ENCODE measurements at places on chromosomes 13 and 19.

DNA sequence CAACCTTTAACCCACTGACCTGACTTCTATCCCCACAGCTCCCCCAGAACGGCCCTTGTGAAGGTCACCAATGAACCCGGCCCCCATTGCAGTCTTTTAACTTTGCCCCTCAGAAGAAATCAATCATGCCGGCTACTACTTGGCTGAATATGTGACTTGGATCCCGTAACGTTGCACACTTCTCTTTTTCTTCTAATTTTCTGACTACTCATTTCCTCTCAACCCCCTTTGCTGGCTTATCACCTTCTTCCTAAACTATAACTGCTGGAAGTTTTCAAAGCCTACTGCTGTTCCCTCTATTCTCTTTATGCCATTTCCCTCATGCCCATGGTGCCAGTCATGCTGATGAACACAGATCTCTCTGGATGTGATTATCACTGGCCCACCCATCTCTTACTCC, 367.6 kb downstream of the DNAJC15 start:
- DNase-seq: no peak

DNA sequence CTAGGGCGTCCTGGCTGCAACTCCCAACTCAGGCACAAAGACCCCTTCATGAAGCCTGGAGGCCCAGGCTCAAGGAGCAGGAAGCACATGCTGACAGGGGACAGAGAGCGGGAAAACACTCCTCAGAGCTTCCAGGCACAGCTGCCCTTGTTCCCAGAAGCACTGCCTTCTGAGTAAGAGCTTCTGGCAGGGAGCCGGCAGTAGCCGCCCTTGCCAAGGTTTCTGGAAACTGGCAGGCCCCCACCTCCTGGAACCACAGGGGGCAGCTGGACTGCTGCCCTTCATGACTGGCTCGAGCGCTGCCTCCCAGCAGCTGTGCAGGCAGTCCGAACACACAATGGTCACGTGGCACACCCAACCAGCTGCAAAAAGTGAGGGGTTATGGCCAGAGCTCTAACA, 33.6 kb upstream of the EPHX3 start:
- peak; percentile 91 for DNase-seq

DNA sequence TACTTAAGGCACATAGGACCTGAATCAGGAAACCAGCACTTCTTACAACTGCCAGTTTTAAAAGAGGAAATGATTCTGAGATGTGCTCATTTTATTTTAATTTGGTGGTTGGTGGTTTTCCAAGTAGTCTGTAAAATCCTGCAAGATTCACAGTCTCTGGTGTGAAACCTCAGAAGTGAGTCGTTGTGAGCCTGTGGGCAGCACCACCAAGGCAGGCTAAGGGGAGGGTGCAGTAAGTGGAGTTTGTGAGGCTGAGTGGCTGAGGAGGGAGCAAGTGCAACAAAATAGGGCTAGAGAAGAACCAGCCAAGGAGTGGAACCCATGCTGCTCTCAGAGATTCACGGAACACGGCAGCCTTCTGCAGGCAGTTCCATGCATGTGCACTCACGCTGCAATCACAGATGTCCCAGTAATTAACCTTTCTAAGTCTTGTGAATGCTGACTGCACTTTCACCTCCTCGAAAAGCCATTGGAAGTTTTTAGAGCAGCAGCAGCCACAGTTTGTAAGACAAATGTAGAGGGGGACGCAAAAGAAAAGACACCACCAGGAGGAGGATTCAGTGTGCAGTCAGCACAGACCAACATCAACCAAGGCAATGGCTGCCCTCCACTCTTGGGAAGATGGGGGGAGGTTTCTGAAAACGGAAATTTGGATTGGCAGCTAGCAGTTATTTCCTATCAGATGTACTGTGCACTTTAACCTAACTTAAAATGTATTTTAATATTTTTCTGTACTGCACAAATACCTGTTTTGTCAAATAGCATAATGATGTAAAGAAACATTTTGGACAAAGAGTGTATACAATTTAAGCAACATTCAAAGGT, 44.9 kb downstream of the ESD start:
- no peak for DNase-seq

DNA sequence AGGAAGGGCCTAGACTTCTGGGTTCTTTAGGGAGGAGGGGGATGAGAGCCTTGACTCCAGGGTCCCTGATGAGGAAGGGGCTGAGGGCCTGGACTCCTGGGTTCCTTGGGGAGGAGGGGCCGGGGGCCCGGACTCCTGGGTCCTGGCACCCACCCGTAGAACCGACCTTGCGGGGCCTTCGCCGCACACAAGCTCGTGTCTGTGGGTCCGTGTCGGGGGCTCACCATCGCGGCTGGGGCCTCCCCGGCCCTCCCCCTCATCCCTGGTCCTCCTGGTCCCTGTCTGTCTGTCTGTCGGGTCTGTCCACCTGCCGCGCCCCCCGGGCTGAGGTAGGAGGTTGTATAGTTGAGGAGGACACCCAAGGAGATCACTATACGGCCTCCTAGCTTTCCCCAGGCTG, 662 bp upstream of the SPACA6 start:
- no peak for DNase-seq

DNA sequence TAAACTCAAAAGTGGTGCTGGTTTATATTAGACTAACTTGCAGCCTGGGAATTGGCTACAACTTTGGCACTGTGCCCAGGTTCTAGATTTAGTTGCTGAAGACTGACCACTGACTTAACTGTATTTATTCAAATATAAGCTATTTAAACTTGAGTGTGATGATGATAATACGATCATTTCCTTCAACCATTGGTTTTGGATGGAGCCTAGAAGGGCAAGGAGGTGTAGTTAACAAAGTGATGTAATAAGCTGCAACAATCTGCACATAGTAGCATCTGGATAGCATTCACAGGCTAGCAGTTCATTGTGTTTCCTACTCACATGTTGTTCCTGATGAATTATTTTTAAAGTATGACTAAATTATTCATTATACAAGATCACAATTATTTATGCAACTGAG, 55.2 kb upstream of the DACH1 start:
- DNase-seq: peak; percentile 15

DNA sequence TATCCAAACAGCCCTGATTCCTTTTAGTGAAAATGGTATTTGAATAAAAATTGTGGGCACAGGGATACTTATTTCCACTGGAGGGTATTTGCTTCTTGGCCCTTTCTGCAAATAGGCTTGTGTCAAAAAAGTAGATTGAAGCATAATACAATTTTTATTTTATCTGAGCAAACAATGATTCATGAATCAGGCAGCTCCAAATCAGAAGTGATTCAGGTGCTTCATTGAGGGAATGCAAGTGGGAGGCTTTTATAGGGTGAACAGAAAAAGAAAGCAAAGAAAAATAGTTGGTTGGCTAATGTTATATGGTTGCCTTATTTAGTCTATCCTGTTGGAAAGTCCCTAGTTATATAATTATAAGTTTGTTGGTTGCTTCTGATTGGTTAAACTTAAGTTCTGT, 117.9 kb downstream of the ITGBL1 start:
- no peak for DNase-seq

- DNase-seq: no peak
Measured at GRCh38 chr19:38316477-38317067, 825 bp upstream of the YIF1B start.

DNA sequence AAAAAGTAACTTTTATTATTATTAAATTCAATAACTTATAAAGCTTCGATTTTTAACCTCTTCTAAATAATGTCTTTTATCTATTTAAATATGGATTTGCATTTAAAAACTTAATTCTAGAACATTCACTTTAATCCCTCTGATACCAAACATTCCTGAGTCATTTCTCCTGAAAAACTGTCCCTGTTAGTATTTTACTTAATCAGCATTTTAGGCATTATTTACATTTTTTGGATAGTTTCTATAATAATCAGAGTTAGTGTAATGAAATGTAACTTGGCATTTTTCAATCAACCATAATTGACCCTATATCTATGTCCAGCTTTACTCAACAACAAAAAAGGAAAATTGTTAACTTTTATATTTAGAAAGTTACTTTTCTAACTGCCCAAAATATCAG, 428.1 kb downstream of the PCDH17 start:
- DNase-seq: no peak

DNA sequence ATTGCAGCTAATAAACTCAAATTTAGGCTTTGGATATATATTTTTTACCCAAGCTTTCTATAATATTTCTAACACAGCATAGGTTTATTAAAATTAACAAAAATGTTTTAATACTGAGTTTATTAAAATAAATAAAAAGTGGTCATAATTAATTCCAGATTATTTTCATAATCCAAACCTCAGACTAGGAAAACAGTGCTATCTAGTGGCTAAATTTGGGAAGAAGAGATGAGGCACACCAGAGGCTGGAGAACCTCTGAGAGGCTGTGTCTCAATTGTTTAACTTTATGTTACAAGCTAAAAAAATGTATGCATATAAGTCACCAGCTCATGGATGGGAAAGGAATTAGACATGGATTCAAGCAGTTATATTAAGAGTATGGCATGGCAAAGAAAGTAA, 392.5 kb downstream of the DIAPH3 start:
- peak; percentile 42 for DNase-seq

- DNase-seq: no peak
Measured at GRCh38 chr19:32368787-32369186, 23.4 kb downstream of the ZNF507 start.

- DNase-seq: no peak
Measured at GRCh38 chr19:56476651-56477428, at the start of gene ZNF667. Gene ZNF667 (minus strand): TSS chr19:56477345. CDS start chr19:56462370, 14,975 bp downstream.

- no peak for DNase-seq
Measured at GRCh38 chr19:37998801-37999308, 91.8 kb downstream of the SIPA1L3 start.

DNA sequence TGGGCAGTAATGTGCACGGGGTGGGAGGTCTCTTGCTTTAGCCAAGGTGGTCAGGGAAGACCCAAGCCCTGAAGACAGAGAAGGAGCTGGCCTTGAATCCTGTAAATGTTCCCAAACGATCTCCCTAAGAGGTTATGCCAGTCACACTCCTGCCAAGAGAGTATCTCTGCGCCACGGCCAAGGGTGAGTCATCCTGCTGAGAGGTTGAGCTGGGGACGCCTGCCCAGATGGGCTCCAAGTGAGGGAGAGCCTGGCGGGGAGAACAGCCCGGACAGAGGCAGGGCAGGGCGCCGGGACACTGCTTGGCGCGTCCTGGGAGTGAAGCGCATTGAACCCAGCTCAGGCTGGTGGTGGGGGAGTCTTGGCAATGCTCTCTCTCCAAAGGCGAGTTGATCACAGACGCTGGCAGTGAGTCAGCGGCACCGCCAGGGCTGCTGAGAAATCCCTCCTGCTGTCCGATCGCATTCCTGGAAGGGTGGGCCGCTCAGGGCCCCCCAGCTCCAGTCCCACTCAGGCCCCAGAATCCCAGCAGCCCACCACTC, 16.4 kb downstream of the SULT2B1 start:
- DNase-seq: peak; percentile 87

DNA sequence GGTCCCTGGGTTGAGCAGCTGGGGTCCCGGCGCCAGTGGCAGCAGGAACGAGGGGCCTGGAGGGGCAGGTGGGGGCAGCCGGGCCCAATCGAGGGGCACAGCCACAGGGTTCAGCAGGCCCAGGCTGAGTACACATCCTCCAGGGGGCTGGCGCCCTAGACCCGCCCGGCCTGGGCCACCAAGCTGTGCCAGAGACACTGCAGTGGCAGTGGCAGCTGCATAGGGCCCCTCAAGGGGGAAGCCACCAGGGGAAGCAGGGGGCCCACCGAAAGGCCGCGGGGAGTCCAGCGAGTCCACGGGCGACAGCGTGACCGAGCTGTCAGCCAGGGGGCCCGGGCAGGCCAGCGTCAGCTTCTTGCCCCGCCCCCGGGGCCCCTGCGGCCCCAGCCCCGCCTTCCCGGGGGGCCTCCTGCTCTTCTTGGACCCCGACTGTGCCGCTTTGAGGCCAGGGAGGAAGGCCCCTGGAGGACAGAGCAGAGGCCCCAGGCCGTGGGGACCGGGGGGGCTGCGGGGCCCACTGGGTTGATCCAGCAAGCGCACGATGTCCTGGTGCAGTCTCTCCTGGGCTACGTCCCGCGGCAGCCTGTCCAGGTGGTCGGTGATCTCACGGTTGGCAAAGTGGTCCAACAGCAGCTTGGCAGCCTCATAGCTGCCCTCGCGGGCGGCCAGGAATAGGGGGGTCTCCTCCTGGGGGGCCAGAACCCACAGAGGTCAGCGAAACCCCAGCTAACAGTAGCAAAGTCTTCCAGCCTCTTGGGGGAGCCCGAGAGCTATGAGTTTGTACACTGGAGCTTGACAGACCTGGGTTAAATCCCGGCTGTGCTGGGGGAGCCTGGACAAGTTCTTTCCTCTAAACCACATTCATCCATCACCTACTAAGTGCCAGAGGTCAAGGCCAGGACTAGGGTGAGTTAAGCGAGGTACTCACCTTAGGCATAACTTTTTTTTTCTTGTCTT, 39.5 kb downstream of the NOTCH3 start:
- no peak for DNase-seq

- DNase-seq: peak; percentile 77
Measured at GRCh38 chr19:48719263-48720171, at the start of gene MAMSTR. Gene MAMSTR (minus strand): TSS chr19:48719725. CDS start chr19:48719031, 694 bp downstream.

DNA sequence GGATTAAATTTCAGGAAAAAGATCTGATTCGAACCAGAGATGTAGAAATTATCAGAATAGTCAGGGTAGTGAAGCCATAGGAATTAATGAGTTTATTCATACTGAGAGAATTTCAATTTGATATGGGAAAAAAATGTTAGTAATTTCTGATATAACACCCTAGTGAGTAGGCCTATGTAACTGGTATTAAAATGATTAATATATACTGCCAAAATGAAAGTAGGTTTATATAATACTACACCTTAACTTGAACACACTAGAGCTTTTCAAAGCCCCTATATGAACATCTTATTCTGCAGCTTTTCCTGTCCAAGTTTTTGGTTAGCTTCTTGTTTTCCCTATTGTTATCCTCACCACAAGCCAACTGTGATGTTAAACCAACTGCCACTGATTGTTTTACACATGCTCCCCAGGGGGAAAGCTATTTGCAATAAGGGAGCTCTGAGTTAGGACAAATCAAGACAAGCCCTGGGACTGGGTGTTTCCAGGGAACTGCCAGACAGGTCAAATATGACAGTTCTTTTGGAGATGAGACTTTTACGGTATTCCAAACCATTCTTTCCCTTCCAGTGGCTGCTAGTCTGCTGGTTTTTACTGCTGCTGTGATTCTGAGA, 45.3 kb downstream of the FNDC3A start:
- no peak for DNase-seq

GRCh38 chr19:48250290-48251025, 5.3 kb downstream of the CARD8 start:
- DNase-seq: no peak

DNA sequence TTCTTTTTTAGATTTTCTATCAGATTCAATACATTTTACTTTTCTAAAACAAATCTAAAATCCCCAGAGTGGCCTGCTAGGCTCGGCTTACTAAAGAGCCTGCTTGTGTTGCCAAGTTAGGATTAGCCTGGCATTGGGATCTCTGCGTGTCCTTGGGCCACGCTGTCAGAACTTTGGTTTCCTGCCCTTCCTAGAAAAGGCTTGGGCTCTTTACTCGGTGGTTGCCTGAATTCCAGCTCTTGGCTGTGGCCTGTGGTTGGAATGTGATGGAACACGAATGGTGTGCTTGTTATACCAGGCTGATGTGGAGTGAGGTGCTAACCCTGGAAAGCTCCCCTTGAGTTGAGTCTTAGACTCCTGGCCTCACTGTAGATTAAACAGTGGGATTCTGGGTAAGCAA, 8.5 kb downstream of the SPATA13 start:
- no peak for DNase-seq

- DNase-seq: no peak
Measured at GRCh38 chr13:35723053-35723461, 246.6 kb upstream of the MAB21L1 start.

Measured in stomach (tissue), 19 donors.